ENCODE measurements at places on chromosomes 3 and 15.

- DNase-seq: no peak
These were observed 40.4 kb downstream of the GPD1L start for GRCh38 chr3:32146746-32147211.

GRCh38 chr15:65956307-65956706, 87.0 kb downstream of the RAB11A start:
- DNase-seq: no peak

DNA sequence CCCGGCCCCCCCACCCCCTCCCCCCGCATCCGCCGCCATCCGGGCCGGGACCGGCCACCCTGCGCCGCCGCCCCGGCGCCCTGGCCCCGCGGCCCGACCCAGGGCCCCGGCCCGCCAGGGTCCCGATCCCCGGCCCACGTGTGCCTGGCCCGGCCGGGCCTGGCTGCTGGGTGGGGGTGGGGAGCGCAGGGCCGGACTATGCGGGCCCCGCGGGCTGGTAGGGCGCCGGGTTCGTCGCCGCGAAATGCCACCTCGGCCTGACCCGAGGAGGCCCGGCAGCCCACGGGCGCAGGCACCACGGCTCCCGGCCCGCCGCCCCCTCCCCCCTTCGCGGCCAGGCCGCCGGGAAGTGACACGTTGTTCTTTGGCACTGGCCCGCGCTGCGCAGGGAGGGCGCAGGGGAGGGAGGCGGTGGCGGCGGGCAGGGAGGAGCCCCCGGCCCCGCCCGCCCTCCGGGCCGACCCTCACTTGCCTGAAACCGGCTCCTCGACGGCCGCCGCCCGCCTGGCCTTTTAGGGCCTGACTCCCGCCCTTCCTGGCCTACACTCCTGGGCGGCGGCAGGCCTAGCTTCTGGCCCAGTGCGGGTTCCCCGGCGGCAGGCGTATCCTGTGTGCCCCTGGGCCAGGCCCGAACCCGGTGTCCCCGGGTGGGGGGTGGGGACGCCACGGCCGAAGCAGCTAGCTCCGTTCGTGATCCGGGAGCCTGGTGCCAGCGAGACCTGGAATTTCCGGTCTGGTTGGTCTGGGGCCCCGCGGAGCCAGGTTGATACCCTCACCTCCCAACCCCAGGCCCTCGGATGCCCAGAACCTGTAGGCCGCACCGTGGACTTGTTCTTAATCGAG, 515 bp downstream of the EIF4G1 start:
- peak; percentile 52 for DNase-seq

- DNase-seq: no peak
These were observed 319.6 kb upstream of the SEMA6D start for GRCh38 chr15:47397655-47398054.

DNA sequence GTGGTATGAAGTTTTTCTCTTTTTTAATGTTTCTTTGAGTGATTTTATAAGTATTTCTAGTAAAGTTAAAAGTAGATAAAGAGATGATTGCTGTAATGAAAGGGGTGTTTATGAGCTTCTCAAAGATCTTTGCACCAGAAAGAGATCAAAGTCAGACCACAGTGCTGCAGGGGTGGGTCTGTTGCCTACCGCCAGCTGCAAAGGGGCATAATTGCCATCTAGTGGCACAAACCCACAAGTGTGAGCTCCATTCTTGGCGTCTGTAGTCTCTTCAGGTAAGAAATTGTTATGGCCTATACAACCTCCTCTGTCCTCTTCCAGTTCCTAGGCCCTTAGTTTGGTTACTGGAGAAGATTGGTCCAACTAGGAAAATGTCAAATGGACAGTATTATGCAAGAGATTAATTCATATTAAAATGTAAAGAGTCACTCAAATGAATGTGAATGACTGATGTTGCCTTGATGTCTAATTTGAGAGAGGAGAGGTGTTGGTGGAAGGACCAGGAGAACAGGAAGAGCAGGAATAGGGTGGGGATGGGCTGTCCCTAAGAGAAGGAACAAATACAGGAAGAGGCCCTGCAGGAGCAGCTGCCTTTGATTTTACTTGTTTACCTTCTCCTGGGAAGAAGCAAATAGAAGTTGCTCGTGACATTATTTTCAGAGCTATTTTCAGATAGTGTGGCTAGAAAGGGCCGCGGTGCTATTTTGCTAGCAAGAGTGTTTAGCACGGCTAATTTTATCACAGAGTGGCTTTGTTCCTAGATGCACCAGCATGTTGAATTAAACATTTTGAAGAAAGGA, 53.0 kb upstream of the GSK3B start:
- no peak for DNase-seq

- DNase-seq: peak; percentile 34
These were observed 479.8 kb downstream of the SHQ1 start for GRCh38 chr3:72368331-72368975.

GRCh38 chr3:111068574-111068973, 3.0 kb upstream of the NECTIN3 start:
- DNase-seq: no peak

DNA sequence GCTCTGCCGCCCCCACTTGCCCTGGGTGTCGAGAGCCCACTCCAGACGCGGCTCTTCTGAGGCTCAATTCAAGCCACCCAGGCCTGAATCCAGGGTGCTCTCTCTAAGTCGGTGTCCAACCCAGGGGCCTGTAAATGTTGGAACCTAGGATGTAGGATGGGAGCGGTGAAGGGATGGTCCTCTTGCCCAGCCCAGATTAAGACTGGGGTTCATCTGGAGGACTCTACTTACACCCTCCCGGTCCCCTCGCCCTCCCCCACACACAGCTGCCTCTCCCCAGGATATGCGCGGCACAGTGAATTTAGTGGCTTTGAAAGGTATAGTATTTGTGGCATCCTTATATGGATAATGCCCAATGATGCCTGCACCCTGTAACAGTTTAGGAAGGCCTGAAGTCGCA, 822 bp upstream of the FBN1 start:
- no peak for DNase-seq

- DNase-seq: no peak
These were observed 100.6 kb downstream of the IL1RAP start for GRCh38 chr3:190614226-190615059.

DNA sequence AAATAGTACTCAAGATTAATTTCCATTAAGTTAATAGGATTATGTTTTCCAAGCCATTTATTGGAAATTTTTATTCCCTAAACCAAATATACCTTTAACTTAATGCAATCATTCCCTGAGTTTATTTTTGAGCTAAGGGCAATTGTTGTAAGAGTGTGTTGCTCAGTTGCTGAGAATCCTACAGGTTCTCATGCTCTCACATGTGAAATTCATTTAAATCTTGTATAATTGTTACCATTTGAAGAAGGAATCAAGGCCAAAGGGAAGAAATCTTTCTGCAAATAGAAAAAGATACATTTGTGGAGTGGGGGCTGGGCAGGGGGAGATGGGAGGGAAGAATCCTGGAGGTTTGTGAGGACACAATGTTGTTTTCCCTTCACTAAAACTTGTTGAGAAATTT, 202.7 kb upstream of the STRIT1 start:
- DNase-seq: no peak

GRCh38 chr3:4045756-4046155, 246.5 kb downstream of the LRRN1 start:
- no peak for DNase-seq

DNA sequence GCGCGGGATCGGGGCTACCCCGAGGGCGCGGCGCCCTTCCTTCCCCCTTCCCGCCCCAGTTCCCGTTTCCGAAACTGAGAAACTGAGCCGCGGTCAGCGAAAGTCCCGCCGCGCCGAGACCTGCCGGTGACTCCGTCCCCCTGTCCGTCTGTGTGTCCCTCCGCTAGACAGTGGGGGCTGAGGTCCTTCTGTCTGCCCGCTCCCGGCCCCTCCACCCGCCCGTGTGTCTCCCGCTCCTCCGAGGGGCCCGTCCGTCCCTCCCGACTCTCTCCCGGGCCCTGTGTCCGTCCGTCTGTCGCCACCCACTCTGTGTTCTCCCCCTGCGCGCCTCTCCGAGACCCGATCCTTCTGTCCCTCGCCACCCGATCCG, 426 bp downstream of the PRKCD start:
- no peak for DNase-seq

GRCh38 chr3:49883998-49884397, 14.3 kb upstream of the CAMKV start:
- no peak for DNase-seq

GRCh38 chr3:15347063-15347736, 14.8 kb upstream of the SH3BP5 start:
- DNase-seq: no peak

DNA sequence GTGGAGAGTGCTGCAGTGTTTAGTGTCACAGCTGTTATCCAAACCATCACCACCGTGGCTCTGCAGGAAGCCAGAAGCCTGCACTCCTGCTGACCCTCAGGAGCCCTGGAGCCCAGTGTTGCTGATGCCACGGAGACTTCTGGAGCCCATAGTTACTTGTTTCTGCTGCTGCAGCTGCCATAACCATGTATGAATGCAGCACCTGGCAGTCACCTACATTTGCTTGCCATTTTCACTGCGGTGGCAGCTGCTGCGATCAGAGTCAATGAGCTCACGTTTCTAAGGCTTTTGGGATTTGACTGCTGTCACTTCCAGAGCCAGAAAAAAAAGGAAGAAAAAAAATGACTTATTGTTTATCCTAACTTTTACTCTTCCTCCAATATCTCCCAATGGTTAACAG, 299.2 kb upstream of the THRB start:
- DNase-seq: no peak

- DNase-seq: no peak
These were observed 55.0 kb downstream of the TMEM44 start for GRCh38 chr3:194577986-194578905.

DNA sequence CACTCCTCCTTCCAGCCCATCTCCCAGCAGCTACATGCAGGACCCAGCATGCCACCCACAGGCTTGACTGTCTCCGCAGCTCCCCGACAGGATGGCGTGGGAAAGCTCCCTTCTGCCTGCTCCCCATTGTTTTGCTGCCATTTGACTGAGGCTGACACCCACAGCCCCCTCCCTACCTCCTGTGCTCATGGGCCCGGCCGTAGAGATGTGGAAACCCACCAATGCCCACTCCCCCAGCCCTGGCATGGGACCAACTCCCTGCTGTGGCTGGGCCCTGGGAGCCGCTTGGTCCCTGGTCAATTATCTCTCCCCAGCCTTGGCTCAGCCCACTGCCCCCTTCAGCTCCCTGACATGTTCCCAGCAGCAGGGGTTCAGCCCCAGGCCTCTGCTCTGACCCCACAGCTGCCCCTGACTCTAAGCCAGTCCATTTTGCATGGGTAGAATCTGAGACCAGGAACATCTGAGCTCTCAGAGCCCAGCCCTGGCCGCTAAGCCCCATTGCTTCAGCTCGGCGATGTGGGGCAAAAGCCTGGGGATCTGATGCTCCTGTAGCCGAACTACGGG, 8.2 kb downstream of the C3orf22 start:
- peak; percentile 3 for DNase-seq

DNA sequence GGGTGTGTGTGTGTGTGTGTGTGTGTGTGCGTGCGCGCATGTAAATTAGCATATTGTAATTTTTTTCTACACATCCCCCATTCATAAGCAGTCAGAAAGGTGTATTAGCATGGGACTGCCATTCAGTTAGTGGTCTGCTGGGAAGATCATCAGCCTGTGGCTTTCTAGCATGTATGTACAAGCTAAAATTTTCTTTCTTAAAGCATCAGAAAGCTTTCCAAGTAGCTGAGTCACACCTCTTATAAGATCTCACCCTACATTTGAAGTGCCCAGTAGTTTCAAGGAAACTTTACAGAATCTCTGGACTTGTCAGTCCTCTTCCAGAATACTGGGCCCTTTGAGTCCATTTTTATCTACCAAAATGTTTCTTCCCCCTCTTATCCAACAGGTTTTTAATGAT, 411.4 kb upstream of the TPRG1 start:
- DNase-seq: no peak

DNA sequence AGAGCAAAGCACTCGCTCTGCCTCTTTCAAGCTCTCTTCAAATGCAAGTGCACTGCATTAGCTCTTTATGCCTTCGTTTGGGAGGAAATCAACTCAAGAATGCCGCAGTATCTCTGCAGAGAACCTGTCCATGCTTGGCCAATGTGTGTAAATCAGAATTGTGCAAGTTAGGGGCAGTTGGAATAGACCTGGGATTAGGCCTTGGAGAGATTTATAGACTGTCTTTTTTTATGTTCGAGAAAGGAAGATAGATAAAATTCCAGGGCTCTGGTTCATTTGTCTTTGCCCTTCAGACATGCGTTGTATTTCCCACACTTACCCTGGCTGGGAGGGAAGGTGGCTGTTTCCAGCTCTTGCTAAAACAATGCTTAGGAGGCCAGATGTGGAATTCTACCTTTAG, 163.7 kb downstream of the MOBP start:
- DNase-seq: no peak

- DNase-seq: no peak
These were observed 569.7 kb upstream of the MDFIC2 start for GRCh38 chr3:70882104-70882503.

GRCh38 chr15:95261546-95261945, 1030.2 kb downstream of the MCTP2 start:
- no peak for DNase-seq

DNA sequence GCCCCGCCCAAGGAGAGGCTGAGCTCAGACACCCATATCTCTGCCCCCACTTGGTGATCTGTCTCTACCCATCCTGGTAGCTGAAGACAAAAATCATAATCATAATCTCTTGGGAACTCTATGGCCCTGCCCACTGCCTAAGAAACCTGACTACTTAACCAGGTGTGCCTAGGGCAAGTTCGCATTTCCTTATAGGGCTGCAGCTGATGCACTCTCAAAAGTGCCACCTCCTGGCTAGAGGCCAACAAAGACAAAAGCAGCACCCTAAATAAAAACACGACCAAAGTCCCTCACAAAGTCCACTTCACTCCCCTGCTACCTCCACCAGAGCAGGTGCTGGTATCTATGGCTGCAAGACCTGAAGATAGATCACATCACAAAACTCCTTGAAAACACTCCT, 250.4 kb upstream of the SLITRK3 start:
- no peak for DNase-seq

DNA sequence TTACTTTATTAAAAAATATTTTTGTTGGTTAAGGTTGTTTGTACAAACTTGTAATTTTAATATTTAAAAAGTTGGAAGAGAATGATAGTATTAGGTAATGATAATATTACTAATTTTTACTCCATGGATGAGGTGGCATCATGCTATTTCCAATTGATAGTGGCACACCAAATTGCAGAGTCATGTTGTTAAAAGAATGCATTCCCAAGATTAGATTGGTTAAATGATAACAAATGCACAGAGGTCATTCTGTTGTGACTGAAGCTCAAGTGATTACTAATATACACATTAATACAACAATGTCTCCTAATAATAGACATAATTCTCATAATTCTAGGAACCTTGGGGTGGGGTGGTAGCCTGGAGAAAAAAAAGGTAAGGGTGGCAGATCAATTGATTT, 73.2 kb upstream of the ZBED2 start:
- DNase-seq: no peak

DNA sequence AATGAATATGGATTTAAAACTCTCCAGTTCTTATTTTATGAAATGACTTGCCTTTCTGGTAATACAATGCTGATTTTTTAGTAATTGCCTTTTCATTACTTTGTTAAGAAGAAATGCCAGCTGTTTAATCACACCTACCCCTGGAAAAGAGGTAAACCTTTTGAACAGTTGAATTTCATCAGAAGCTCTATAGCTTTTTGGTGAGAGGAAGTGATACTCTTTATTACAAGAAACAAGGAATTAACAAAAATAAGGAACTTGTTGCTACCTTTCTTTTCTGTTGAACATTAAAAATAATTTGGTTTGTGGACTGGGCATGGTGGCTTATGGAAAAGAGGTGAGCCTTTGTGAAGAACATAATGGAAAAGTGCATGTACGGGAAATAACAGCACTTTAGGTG, 19.7 kb downstream of the BLOC1S6 start:
- DNase-seq: no peak

- DNase-seq: no peak
These were observed 79.0 kb upstream of the ARRDC4 start for GRCh38 chr15:97881346-97881965.
